NCI-H1930 (cell line): ENCODE measurements at places on chromosomes 2 and 18.

- no peak for DNase-seq
Measured at GRCh38 chr2:105567996-105568494, 169.2 kb upstream of the FHL2 start.

DNA sequence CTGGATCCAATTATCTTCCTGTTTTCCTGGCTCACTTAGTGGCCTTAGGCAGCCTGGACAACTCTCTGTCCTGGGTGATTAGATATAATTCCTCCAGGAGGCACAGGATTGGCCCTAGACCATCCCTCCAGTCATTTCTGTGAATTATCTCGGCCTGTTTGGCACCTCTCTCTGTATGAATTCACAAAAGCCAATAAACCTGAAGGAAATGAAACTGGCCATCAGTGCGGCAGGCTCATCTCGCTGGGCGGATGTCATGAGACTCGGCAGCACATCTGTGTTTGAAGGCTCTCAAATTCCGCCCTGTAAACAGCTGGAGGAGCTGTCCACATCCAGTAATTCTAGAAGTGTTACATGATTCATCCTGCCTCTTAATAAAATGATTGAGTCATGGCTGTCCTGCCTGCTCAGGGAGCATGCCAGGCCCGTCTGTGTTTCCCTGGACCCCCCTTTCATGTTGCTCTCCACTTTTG is 38.6 kb downstream of the ACOXL start:
- DNase-seq: no peak

- DNase-seq: no peak
Measured at GRCh38 chr2:239051891-239052445, 204.1 kb downstream of the TWIST2 start.

- no peak for DNase-seq
Measured at GRCh38 chr2:128496700-128497099, 178.0 kb upstream of the HS6ST1 start.

DNA sequence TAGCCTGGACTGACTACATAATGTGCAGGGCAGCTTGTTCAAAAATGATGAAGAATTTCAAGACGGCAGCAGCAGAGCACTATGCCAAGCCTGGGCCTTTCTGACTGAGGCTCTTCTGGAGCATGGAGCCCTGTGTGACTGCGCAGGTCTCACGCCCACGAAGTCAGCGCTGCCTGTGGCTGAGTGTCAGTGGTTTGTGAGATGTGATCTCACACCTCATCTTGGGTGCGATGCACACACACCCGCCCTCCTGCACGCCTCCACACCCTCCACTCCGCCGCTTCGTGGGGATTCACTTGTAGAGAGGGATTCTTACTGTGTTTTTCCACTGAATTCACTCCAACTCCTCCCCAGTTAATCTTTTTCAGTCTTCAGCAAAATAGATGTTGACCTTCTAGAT is 103.9 kb downstream of the VIT start:
- DNase-seq: no peak

GRCh38 chr2:72154386-72154975 is 6.8 kb upstream of the CYP26B1 start:
- DNase-seq: no peak

- no peak for DNase-seq
Measured at GRCh38 chr2:25441353-25441752, 99.6 kb upstream of the DNMT3A start.

- DNase-seq: no peak
Measured at GRCh38 chr2:124163840-124164239, 138.8 kb downstream of the CNTNAP5 start.

GRCh38 chr2:164917296-164917903 is 37.9 kb downstream of the SLC38A11 start:
- DNase-seq: peak; percentile 18

- DNase-seq: no peak
Measured at GRCh38 chr18:61448316-61448715, 115.1 kb downstream of the CDH20 start.

DNA sequence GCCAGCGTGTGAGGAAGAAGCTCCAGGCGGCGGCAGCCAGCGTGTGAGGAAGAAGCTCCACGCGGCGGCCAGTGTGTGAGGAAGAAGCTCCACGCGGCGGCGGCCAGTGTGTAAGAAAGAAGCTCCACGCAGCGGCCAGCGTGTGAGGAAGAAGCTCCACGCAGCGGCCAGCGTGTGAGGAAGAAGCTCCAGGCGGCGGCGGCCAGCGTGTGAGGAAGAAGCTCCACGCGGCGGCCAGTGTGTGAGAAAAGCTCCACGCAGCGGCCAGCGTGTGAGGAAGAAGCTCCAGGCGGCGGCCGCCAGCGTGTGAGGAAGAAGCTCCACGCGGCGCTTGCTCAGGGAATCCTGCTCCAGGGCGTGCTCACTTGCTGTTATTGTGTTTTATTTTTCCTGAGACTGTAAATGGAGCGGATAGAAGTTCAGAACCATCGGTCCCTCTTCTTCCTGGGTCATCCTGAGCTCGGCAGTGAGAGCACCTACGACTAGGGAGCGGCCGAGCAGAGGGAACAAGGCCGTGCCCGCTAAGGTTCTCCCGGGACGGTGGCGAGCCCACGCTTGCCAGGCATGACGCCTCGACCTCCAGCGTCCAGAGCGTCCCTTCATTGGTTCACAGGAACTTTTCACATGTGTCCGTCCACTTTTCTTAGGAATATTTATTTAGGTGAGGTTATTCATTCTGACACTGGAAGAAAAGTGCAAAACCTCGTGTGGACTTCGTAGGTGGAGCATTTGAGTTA is 94.2 kb downstream of the TMEM18 start:
- DNase-seq: no peak

DNA sequence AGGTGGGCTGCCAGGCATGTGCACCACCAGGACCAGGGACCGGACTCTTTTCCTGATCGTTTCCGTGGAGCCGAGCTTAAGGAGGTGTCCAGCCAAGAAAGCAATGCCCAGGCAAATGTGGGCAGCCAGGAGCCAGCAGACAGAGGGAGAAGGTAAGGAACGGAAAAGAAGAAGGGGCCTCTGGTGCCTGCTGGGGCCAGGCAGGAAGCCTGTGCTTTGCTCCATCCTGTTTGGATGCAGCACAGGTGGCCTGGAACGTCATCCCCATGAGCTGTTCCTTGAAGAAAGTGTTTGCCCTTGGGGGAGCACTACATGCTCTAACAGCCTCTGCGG is 33.9 kb downstream of the CNGA3 start:
- DNase-seq: no peak

DNA sequence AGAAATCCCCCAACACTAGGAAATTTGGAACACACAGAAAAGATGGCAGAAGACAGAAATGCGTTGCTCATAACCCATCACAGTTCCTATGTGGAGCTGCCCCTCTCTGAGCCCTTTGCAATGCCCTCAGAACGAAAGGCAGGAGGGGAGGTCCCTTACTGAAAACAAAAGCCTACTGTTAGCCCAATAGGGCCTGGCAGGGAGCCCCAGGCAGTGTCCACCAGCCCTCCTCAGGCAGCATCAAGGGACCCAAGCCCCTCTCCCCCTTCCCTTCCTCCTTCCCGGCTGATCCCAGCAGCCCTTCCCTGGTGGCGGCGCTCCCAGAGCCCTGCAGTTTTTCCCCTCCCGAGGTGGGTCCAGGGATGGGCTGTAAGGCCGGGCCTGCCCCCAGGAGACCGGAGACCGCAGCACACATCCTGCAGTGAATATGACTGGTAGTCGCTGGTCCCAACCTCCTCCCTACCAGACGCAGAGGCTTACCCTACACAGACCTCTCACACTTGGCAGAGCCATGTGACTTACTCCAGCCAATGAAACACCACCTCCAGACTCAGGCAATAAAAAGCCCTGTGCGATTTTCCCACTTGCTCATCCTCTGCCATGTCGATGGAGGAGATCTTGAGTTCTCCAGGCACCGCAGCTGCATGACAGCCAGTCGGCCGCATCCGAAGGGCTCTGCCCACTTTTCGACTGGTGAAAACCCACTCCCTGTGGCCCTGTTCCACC is 19.4 kb upstream of the DUSP2 start:
- no peak for DNase-seq

DNA sequence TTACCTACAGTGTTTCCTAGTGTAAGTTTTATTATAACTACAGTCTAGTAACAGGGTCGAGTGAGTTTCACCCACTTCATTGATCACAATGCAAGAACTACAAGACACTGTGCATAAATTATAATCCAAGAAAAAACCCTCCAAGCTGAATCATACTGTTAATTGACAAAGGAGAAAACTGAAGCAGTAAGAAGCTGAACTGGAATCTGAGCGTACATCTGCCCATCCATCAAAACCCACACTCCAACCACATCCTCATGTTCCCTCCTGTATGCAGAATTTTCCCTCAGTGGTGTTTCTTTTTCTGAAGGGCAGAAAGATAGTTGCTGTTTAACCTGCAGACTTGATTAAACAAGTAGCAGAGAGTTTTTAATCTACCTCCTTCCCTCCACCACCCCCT is 49.5 kb upstream of the KIDINS220 start:
- DNase-seq: no peak

DNA sequence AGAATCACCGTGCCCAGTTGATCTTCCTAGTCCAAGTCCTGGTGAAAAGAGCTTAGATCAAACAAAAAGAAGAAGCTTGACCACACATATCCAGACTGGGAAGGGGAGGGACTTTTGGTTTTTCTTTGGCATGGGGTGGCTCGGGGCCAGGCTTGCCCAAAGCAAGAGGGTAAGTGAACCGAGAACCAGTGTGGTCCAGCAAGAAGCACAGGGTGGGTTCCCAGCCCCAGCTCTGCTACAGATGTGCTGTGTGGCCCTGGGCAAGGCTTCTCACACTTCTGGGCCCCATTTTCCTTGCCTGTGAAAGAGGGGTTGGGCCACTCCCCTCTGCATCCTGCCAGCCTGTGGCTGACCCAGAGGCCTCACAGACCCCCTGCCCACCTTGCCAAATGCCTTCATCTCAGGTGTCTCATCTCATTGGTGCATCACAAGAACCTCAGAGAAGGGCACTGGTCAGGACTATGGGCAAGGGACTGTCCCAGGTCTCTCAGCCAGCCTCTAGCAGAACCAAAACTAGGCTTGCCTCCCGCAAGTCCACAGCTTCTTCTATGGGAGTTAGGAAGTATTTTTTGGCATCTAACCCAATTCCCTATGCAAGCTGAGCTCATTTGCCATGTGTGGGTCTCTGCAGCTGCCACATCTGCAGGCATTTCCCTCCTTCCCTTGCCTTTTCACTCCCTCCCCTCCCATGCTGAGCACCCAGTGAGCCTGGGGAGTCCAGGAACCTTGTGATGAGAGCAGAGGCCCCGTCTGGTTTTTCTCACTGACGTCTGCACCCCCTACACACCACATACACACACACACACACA is 6.9 kb downstream of the ATP6V1B1 start:
- no peak for DNase-seq

DNA sequence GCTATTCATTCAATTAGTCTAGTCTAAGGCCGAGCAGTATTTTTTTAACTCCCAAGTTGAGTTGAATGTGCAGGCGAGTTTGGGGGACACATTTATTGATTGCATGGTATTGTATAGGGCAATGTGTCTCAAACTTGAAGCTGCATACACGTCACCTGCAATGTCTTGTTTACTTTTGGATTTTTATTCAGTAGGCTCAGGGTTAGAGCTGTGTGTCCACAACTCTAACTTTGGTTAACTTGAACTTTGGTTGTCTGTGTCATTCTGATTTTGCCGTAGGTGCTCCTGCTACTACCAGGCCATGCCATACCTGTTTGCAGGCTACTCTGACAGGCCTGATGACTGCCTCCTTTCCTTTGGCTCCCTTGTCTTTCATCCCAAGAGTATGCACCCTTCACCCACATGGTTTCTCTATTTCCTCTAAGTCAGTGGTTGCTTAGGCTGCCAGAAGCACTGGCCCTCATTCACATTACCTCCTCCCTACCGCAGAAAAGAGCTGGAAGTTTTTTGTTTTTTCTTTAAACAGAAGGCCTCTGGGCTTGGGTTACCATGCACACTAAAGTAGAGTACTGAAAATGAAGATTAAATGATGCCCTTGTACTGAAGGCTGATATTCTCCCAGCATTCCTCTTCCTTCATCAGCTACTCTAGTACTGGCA is 219.4 kb upstream of the SPOPL start:
- no peak for DNase-seq

- DNase-seq: no peak
Measured at GRCh38 chr2:174699993-174700766, 64.1 kb downstream of the CHRNA1 start.

DNA sequence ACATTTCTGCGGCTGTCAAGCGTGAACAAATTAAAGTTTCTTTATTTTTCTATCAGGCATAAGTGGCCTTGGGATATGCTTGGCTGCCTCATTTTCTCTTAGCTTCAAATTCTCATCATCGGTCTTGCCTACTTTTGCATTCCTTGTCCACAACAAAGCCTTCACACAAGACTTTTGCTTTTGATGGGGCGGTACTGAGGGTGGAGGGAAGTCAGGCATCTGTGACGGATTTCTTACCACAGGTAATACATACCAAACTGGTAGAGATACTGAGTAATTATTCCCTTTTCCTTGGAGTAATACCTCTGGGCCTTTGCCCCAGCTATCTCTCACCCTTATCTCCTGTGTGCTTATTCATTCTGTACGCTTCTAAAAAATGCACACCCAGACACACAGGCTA is 468.3 kb upstream of the RGPD4 start:
- DNase-seq: no peak

- no peak for DNase-seq
Measured at GRCh38 chr2:46847185-46847710, 68.4 kb downstream of the MCFD2 start.

DNA sequence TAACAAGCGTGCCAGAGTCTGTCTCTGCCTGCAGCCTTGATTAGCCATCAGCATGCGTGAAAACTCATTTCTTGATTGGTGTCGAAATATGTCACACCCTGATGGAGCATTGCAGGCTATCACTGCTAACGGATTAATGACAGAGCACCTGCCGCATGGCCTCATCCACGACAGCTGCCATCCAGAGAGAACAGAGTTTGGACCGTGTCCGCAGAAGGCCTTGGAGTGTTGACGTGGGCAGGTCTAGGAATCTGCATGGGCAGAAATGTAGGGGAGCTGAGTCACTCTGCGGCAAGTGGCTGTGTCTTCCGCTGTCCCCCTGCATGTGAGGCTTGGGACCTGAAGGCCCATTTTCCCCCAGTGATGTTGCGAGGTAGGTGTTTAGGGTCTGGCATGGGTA is 43.0 kb downstream of the KLHL29 start:
- DNase-seq: no peak

DNA sequence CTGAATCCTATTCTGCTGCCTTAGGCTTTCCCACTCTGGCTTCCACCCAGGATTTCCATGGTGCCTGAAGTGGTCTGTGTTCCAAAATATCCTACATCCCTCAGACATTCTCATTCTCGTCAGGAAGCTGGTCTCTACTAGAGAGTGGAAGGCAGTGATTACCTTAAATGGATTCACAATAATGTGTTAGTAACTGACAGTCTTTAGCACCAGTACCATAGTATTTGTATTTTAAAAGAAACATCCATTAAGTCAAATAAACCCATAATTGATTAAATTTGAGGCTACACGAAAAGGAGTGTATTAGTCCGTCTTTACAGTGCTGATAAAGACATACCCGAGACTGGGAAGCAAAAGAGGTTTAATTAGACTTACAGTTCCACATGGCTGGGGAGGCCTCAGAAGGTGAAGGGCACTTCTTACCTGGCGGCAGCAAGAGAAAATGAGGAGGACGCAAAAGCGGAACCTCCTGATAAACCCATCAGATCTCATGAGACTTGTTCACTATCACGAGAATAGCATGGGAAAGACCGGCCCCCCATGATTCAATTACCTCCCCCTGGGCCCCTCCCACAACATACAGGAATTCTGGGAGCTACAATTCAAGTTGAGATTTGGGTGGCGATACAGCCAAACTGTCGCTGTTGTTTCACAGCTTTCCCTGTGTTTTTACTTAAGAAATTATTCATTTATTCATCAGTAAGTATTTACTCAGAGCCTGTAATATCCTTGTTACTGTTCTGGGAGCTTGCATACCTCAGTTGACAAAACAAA is 306.5 kb downstream of the STK39 start:
- no peak for DNase-seq
